ENCODE measurements at places on chromosomes 2 and 18.
A peak's percentile ranks its signal among the peaks of the same experiment; 100 is the strongest.

- no peak for DNase-seq
These were observed 26.3 kb upstream of the TMEM182 start for GRCh38 chr2:102735416-102736109.

GRCh38 chr2:37688771-37689468 is 17.5 kb upstream of the CDC42EP3 start:
- no peak for DNase-seq

DNA sequence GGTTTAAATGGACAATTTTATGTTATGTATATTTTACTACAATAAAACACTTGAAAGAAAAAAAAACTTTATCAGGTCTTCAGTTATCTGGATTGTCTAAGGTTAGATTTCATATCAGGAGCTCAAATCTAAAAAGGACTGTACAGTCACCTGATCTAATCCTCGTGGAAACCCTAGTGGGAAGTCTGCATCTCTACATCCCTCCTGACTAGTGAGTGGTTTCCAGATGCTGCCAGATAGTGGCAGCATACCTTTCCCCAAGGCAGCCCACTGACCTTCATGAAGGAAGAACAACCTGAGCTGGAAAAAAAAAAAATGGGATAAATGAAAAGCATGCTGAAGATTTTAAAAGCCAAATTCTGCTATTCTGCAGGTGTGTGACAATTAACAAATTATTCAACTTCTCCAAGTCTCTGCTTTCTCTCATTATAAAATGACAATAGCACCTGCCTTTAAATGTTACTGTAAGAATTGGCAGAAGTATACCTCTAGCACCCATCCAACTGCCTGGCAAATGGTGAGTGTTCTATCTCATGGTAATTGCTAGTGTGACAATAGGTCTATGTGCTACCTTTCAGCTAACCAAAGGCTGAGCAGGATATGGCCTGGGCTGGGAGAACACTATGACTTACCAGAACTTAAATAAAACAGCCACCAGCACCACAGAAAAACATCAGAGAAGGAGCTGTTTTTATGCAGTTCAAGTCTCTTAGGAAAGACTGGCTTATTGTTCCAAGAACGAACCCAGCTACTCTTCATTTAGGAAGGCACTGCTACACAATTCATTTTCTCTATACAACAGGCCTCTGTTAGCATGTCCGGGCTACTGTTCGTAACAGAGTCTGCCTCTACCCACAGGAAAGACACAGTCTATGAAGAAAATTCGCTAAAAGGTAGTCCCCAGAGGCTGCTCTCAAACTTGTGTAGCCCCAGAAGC is 8.6 kb downstream of the CLASP1 start:
- no peak for DNase-seq

DNA sequence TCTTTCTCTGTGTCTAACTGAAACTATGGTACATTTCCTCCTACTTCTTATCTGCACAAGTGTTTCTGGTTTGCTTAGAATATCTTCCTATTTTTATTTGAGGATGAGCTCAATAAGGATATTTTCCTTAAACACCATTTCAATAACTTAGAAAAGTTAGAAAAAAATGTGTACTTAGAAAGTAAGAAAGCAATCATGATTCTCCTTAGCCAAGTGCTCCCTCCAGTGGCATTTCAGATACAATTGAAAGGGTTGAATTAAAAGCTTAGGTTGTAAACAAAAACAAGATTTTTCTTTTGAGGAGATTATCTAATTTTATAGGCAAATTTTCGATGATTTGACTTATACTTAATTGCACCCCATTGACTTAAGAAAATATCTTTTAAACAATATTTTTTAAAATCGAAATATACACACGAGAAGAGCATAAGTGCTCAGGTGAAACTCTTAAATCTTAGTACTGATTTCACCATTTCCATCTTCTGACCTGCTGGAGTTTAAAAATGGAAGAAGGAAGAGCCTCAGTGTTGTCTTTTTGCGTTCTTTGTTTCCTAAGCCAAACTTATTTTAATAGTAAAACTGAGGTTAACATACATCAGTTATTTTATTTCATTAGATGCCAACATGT is 26.9 kb downstream of the C18orf63 start:
- peak; percentile 39 for DNase-seq

- DNase-seq, result no peak
These were observed 51.5 kb downstream of the ZNF521 start for GRCh38 chr18:25300492-25300891.

DNA sequence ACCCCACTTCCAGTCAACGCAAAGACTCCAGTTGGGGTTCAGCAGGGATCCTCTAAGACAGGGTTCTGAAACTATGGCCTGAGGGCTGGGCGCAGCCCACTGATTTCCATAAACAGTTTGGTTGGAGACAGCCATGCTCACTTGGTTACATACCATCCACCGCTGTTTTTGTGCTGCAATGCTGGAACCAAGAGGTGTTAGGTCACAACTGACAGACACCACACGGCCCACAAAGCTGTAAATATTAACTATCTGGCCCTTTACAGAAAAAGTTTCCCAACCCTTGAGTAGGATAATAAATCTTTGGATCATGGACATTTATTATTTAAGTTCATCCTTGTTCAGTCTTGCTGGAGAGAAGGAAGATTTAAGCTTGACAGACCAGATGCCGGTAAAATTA is 8.4 kb upstream of the CD226 start:
- DNase-seq, result peak; percentile 56

DNA sequence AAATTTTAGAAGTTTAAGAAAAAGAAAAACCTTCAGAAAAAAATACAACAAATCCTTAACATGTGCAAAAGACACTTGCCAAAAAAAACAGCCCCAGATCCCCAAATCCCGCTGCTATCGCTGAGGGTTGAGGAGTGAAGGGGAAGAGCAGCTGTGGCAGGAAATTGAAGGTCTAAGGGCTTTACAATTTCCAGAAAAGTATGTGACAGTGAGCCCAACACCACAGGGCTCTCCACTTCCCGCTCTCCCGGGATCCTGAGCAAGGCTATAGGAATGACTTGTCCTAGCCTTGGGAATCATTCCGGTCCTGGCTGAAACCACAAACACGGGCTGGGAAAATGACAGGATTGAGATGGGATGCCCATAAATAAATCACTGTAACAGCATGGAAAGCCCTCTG is 191.4 kb downstream of the TMEM163 start:
- DNase-seq, result no peak

GRCh38 chr18:48612511-48612910 is 73.7 kb downstream of the CTIF start:
- no peak for DNase-seq

GRCh38 chr2:45936623-45936979 is 285.1 kb downstream of the PRKCE start:
- DNase-seq, result no peak

- DNase-seq, result peak; percentile 11
These were observed 14.4 kb upstream of the RPE start for GRCh38 chr2:209988010-209988409.

DNA sequence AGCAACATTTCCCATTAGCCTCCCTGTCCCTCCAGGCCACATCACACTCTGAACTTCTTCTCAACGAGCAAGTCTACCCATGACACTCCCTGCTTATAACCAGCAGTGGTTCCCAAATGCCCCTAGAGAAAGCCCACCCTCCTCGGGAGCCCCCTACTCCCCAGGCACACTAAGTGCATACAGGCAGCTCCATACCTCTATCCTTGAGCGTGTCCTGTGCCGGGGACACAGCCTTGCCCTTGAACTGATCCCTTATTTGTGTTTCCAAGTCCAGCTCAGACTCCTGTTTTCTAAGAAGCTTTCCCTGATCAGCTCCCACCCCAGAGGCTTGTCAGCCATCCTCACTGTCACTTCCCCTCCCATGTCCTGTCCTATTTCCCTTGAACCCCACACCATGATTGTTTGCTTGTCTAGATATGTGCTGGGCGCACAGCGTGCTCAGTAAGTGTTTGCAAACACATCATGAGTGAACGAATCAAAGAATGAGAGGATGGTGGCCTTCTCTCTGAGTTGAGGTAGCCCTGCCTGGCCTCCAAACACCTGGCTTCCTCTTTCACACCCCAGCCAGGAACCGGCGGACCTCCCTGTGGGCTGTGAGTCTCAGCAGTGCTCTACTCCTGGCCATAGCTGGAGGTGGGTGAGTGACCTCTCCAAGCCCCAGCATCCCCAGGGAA is 2.1 kb downstream of the TEX51 start:
- DNase-seq, result no peak

DNA sequence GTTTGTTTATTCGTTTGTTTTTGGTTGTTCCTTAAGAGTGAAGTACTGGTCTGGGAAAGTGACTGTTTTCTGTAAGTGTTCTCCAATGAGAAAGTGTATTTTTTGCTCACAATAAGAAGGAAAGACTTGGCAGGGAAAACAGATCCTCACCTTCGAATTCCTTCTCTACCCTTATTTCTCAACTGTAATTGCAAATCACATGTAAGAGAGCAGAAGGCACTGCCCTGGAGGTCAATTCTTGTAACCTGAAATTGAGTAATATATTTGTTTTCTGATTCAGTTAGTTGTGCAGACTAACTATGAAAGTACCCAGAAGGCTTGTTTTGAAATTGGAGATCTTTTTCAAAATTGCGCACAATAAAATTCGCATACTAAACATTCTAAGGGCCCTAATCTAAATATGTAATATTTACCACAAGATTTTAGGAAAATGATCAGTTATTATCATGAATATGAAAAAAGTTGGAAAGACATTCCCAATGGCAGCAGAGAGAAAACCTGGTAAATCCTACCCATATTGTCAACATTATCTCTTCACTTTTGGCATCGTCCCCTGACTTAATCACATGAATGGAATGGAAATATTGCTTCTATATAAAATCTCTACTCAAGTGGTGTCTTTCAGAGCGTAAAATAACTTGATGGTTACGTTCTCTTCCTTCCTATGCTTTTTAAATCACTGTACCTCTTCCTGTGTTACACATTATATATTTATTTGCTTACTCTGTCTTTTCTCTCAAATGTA is 24.1 kb downstream of the TFPI start:
- DNase-seq, result no peak

- no peak for DNase-seq
These were observed 35.3 kb upstream of the CAB39 start for GRCh38 chr2:230677201-230677946.

- DNase-seq, result no peak
These were observed 1340.2 kb upstream of the ZEB2 start for GRCh38 chr2:145860083-145860482.

DNA sequence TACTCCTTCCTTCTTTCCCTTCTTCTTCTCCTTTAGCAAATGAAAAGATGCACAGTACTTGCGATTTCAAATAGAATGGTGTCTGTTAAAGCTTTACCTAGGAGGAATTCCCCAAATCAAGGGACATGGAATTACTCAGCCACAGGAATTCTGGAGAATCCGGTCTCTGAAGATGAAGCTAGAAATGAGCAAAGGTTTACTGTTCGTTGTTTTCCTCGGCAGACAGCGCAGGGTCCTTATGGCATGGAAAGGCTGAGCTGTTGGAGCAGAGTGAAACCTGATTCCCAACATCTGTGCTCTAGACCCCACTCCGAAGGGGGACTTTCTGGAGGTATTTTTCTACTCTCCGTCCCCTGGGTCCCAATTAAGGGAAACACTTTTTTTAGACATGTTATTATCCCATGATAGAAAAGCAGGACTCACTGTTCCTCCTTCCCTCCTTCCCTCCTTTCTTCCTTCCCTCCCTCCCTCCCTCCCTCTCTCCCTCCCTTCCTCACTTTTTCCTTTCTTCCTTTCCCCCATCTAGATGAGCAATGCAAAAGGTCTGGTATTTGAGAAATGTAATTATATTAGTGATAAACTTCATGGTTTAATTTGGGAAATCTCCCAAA is 47.1 kb downstream of the CDCA7 start:
- no peak for DNase-seq

DNA sequence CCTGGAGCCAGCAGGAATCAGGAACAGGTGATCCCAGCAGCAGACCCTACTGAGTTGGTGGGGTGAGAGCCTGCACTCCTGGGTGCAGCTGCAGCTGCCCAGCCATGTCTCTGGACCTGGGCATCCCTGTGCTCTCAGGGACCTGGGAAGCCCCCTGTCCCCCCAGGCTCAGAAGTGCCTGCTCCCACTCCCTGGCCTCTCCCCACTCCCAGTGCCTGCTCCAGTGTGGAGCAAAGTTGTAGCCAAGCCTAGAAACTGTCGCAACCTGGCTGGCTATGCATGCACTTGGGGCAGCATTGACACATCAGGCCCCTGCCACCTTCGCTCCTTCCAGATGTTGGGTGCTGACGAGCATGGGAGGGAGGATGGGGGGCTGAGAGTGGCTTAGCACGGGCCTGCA is 1124.7 kb upstream of the ACVR2A start:
- no peak for DNase-seq

GRCh38 chr2:47631792-47632398 is 151.1 kb upstream of the MSH6 start:
- no peak for DNase-seq

DNA sequence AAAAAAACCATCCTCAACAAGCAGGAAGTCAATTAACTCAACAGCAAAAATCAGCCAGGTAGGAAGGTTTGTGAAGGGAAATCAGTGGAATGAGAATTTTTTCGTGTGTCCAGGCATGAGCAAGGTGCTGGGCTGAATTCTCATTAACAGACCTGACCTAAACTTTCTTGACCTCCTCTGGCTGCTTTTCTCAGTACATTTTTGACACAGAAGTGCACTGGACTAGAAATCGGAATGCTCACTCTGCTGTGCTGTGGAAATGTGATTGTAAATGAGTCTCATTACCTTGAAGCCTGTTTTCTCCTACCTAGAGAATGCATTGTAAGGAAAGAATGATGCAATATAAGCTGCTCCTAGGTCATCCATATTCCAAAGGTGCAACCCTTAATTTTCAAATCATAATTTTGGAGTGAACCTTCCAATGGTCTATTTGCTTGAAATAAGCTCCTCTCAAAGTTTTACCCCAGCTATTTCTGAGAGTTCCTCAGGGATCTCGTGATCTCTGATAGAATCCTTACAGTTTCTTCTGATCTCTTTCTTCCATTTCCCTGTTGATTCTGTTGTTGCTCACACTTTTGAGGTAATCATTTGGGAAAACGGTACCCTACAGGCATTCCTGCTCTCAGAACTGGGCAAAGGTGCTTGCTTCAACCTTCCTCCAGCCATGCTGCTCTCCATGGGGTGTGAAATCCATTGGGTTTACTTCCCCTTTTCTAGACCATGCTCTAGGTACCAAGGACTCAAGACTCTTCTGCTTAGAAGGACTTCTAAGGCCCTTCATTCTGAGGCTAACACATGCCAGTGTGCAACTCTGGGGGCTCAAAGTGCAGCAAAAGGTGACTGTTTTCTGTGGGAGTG is 104.9 kb upstream of the ITPRID2 start:
- DNase-seq, result no peak

DNA sequence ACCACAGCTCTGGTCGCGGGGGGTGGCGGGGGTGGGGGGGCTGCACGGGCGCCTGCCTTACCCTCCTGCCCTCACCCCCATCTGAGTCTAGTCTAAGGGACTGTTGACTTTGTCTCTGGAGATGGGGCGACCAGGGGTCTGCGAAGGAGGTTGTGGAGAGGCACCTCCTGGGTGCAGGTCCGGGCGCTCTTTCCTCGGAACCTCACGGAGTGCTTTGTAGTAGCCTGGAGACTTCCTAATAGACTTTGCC is 141.3 kb downstream of the MEIS1 start:
- no peak for DNase-seq

DNA sequence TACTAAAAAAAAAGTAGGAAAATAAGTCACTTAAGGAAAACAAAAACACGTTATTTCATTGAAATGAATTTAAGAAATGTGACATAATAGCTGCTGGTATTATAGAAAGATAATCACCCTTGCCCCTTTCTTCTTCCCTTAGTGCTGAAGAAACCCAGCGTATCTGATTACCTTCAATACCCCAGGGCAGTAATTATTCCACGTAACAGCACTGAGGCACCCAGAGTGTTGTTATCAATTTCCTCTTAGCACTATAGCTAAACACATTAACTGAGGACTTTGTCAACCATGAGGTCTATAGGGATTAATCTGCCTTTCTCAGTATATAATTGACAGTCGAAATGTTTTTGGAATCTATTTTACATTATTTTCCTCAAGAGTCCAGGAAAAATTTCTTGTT is 180.0 kb upstream of the NXPH2 start:
- DNase-seq, result no peak

Data from activated CD4-positive, alpha-beta T cell treated with anti-CD3 and anti-CD28 coated beads, Interleukin-2, Interleukin-6, amounts not matched to agents 100 ng/mL and 50 ng/mL, durations not matched to agents 16 hours and 8 hours (primary cell).